Endothelial cell of umbilical vein (primary cell): ENCODE measurements at places on chromosomes 7 and 10. TPM values are rescaled to one million over a fixed set of nuclear protein-coding genes. Genes with fewer than 3 reads are reported as not detected.

Gene ADGRA1
- not detected in 2 replicates for total RNA-seq

Gene EN2
- total RNA-seq: not detected in 2 replicates

Gene SLC13A4
- not detected in 2 replicates for total RNA-seq

Gene IFRD1
- total RNA-seq: 42.2 and 43.3 TPM in 2 replicates

Gene MGAM2
- total RNA-seq: not detected in 2 replicates

GRCh38 chr7:25025218-25025671 is 45.3 kb upstream of the OSBPL3 start:
- peak; percentile 76 for DNase-seq

- DNase-seq: peak; percentile 15
Observed at GRCh38 chr7:152522571-152523067, 86.8 kb upstream of the KMT2C start.

DNA sequence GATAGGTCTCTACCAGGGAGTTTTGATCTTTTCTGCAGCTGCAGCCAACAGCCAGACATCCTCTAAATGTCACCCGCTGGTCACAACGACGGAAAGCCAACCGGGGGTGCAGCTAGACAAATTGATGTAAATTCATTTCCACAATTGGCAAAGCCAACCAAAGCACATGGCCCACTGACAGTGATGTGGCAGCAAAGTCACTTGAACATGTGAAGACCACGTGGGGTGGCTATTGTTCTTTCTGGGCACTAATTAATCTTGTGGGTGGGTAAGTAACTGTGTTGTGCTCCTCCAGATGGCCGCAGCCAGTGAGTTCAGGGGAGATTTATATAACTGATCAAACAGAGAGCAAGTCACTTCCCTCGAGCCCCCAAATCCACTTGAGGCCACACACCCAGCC is 354.1 kb downstream of the ANKRD30A start:
- no peak for DNase-seq

DNA sequence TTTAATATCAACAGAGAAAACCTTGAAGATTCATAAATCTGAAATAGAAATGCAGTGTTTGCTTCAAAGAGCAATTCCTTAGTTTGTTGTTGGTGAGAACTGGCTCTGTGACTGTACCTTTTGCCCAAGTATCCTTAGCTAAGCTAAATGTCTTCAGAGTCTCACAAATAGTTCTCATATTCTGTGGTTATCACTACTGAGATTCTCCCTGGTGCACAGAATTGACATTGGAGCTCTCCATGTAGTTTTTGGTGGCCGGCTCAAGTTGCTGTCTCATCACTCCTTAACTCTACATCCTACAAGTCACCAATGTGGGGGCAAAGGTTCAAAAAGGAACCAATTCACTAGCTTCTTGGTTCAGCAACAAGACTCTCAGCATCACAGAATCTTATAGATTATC is 780.3 kb downstream of the LRMDA start:
- DNase-seq: no peak

DNA sequence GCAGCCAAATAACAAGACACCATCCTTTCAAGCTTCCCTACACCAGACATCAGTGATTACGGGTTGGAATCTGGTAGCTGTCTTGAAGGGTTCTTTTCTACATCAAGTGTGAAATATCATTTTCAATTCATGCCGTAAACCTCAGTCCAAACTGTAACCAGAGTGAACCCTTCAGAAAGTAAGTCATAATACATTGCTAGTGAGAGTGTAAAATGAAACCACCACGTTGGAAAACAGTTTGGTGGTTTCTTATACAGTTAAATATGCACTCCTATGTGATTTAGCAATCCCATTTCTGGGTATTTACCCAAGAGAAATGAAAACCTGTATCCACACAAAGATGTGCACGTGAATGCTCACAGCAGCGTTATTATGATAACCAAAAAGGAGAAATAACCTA is 25.6 kb upstream of the ZC3HAV1L start:
- DNase-seq: no peak

GRCh38 chr7:74311305-74311744 is 22.1 kb downstream of the CLIP2 start:
- no peak for DNase-seq

DNA sequence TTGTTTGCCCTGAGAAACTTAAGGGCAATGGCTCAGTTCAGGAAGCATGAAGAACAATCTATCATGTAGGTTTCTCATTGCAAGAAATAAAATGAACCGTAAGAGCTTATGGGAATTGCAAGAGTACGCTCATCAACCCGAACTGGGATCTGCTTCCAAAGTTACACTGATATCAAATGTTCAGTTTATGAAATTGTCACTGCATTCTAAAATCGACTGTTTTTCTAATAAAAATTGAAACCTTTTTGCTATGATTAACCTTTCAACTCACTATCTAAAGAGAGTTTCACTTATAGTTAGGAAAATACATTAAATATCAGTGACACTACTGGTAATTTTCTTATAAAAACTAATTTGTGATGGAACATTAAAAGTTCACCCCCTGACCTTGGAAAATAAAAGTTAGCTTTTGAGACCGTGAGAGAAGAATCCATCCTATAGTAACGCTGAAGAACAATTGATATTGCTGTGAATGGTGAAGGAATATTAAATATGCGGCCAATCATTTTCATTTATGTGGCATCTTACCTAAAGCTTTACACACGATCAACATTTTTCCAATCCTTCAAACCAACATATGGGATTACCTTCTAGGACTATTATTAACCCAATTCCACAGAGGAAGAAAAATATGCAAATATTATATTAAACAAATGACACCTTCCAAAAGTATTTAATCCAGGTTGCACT is 2.2 kb downstream of the MEOX2 start:
- DNase-seq: peak; percentile 48

GRCh38 chr10:119740096-119740495 is 14.2 kb downstream of the INPP5F start:
- no peak for DNase-seq
